ENCODE measurements at places on chromosomes 2 and 18. TPM values are rescaled to one million over a fixed set of nuclear protein-coding genes. Genes with fewer than 3 reads are reported as not detected.
A peak's percentile ranks its signal among the peaks of the same experiment; 100 is the strongest.

The LRP2 gene
- total RNA-seq, result 85.4 TPM

The FHOD3 gene
- 21.5 TPM for total RNA-seq

GRCh38 chr2:202455114-202455513 is 79.0 kb downstream of the BMPR2 start:
- no peak for DNase-seq
- H3K4me1 ChIP-seq, result no peaks in the 10 kb centered on the region
- H3K36me3 ChIP-seq, result no peaks in the 10 kb centered on the region
- H3K27me3 ChIP-seq, result no peaks in the 10 kb centered on the region

GRCh38 chr2:73068147-73068546 is 3.4 kb downstream of the SFXN5 start:
- no peak for DNase-seq
- no peak overlapping the region for H3K27ac ChIP-seq
- H3K27me3 ChIP-seq, result no peaks in the 10 kb centered on the region
- peaks cover 11% of the 10 kb centered on the region for H3K4me1 ChIP-seq
- no peaks in the 10 kb centered on the region for H3K36me3 ChIP-seq

DNA sequence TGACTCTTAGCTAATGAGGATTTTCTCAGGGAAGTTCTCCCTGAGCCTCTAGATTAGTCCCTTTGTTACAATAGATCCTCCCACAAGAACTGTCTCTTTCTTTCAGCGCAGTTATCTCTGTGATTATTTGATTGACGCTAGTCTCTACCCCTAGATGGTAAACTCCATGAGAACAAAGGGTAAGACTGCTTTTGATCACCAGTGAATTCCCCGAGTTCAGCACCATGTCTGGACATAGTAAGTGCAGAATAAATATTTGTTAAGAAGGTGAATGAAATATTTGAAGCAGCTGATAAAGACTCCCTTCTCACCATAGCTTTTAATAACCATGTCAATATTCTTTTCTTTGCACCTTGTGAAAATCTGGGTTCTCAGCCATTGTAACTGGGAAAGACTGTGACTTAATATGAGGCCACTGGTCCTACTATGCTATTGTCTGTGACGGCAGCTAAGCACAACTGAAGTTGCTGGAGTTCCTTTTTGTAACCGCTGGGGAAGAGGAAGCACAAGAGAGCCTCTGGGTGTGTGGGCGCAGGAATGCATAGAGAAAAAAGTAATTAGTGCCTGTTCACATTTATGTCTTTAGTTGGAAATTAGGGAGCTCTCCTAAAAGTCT is 214.7 kb downstream of the TGIF1 start:
- no peaks in the 10 kb centered on the region for H3K36me3 ChIP-seq
- DNase-seq, result no peak
- peaks cover 7% of the 10 kb centered on the region for H3K4me1 ChIP-seq

GRCh38 chr18:26477828-26478466 is 70.4 kb downstream of the KCTD1 start:
- H3K4me1 ChIP-seq, result peaks cover 4% of the 10 kb centered on the region
- no peak overlapping the region for H3K4me3 ChIP-seq
- H3K36me3 ChIP-seq, result peaks cover 12% of the 10 kb centered on the region
- no peak for DNase-seq
- no peaks in the 10 kb centered on the region for H3K27me3 ChIP-seq
- H3K27ac ChIP-seq, result no peak overlapping the region

DNA sequence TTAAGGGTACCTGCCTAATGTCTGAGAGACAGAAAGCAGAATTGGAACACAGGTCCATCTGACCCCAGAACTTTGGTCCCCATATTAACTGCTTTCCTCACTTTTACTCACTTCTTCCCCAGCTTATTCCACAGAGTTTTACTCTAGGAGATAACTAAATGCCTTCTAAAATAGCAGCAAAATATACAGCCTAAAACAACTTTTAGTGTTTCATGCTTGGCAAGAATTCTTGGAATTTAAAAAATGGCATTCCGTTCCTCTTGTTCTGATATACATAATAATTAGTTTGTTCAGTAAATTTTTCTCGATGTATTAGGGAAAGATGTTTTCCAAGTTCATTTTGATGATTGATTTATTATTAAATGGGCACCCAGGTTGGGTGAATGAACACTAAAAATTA is 151.9 kb downstream of the FHOD3 start:
- DNase-seq, result no peak
- H3K27me3 ChIP-seq, result no peaks in the 10 kb centered on the region
- no peak overlapping the region for H3K27ac ChIP-seq
- no peaks in the 10 kb centered on the region for H3K36me3 ChIP-seq

DNA sequence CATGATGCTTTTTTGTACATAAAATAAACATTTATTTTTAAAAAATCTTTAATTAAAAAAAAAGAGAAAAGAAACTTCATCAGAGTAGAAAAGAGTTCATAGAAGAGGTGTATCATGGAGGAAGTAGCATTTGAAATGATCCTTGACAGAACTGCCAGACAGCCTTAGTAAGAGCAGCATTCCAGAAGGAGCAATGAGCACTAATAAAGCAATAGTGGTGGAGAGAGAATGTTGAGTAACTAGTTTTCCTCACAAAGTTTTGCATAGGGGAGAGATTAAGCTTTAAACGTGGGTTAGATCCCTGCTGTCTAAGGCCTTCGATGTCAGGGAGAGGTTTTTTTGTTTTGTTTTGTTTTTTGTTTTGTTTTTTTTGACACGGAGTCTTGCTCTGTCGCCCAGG is 29.8 kb upstream of the METTL21A start:
- no peak overlapping the region for H3K4me3 ChIP-seq
- no peak overlapping the region for H3K27ac ChIP-seq
- no peak for DNase-seq
- no peaks in the 10 kb centered on the region for H3K36me3 ChIP-seq

DNA sequence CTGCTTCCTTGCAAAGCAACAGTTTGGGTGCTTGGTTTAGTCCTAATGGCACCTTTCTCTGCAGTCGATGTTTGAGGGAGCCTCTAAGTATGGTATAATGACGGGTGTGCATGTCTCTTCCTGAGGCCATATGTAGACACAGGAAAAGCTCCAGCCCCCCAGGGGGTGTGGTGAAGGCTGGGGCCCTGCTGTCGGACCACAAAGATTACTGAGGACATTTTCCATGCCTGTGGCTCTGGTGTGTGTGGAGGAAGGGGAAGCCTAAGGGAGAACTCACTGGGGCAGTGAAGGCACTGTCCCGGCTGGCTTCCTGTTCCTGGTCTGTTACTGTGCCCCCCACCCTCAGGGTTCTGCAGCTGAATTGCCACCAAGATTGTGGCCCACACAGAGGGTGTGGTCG is 187.1 kb downstream of the FHOD3 start:
- DNase-seq, result no peak
- no peak overlapping the region for H3K4me3 ChIP-seq
- no peaks in the 10 kb centered on the region for H3K36me3 ChIP-seq
- H3K27me3 ChIP-seq, result no peaks in the 10 kb centered on the region
- H3K4me1 ChIP-seq, result no peaks in the 10 kb centered on the region

GRCh38 chr2:98615481-98615880 is 7.1 kb downstream of the UNC50 start:
- H3K4me3 ChIP-seq, result no peak overlapping the region
- no peak for DNase-seq
- H3K27me3 ChIP-seq, result no peaks in the 10 kb centered on the region
- no peak overlapping the region for H3K27ac ChIP-seq
- peaks cover 12% of the 10 kb centered on the region for H3K36me3 ChIP-seq

- no peak overlapping the region for H3K27ac ChIP-seq
- no peaks in the 10 kb centered on the region for H3K27me3 ChIP-seq
- no peak for DNase-seq
- no peak overlapping the region for H3K4me3 ChIP-seq
- H3K36me3 ChIP-seq, result no peaks in the 10 kb centered on the region
These were observed 328.8 kb downstream of the ARL6IP6 start for GRCh38 chr2:153047220-153047619.

DNA sequence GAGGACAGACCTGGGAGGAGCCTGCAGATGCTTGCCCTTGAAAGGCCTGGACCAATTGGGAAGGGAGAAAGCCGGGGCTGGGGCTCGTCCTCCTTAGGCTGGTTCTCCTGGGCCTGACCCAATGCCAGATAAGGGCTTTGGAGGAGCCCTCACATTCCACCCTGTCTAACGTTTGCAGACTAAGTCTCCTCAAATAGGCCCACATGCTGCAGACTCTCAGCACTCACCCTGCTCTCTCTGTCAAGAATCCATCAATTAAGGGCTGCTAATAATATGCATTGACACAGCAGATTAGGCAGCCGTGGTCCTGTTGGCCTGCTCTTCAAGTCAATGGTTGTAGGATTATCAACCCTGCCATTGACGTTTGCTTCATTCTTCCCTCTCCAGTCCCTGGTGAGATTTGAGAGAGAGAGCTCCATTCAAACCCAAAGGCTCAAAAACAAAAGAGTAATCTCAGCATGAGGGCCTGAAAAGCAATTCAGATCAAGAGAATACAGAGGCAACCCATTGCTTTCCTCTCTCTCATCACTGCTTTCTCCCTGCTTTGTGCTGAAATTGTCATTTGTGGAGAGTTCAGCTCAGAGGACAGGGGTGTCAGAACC is 167.6 kb downstream of the INSIG2 start:
- H3K36me3 ChIP-seq, result no peaks in the 10 kb centered on the region
- H3K4me1 ChIP-seq, result no peaks in the 10 kb centered on the region
- no peak overlapping the region for H3K27ac ChIP-seq
- no peak overlapping the region for H3K4me3 ChIP-seq
- H3K27me3 ChIP-seq, result no peaks in the 10 kb centered on the region

GRCh38 chr18:74271635-74272034 is 20.1 kb downstream of the CYB5A start:
- no peaks in the 10 kb centered on the region for H3K27me3 ChIP-seq
- H3K27ac ChIP-seq, result no peak overlapping the region
- DNase-seq, result no peak
- no peaks in the 10 kb centered on the region for H3K36me3 ChIP-seq
- peaks cover 57% of the 10 kb centered on the region for H3K4me1 ChIP-seq

DNA sequence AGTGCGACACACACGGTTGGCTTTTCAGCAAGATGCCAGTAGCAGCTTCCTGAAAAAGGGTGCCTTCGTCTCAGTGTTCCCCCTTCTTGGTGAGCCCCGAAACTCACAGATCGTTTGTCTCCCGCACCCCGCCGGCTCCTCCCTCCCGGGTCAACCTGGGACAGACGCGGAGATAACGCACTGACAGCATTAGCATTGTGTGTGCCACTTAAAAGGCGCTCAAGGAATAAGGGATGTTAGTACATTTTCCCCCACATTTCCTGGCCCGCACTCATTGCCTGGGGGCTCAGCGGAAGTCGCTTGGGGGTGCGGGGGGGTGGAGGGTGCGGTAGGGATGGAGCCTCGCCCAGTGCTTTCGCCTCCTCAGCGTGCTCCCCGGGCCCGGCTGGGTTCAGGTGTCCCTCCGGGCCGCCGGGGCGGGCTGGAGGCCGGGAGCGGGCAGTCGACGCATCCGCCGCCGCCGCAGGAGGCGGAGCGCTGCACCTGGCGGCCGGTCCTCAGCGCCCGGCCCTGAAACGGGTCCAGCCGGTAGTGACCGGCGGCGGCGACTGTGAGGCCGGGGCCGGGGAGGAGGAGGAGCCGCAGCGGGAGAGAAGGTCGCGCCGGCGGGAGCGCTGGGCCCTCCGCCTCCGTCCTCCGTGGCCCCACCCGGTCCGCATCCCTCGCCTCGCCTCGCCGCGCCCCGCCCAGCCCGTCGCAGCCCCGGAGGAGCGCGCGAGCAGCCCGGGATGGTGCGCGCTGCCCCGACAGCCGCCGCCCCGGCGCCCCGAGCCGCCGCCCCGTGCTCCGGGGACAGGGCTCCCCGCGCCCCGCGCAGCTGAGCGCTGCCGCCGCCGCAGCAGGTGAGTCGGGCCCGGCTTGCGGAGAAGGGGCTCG is at the start of gene MFSD6:
TSS of gene MFSD6 (plus strand) at position 694 of the 876 bp plus-strand sequence. CDS start 27,675 bp downstream, outside the sequence.
- H3K27ac ChIP-seq, result peak within 1 kb of the TSS; percentile 43
- H3K4me1 ChIP-seq, result no peaks in the 10 kb centered on the region

GRCh38 chr2:47357483-47357882 is 45.5 kb upstream of the MSH2 start:
- peak overlapping the region; percentile 66 for H3K27ac ChIP-seq
- no peaks in the 10 kb centered on the region for H3K4me1 ChIP-seq

DNA sequence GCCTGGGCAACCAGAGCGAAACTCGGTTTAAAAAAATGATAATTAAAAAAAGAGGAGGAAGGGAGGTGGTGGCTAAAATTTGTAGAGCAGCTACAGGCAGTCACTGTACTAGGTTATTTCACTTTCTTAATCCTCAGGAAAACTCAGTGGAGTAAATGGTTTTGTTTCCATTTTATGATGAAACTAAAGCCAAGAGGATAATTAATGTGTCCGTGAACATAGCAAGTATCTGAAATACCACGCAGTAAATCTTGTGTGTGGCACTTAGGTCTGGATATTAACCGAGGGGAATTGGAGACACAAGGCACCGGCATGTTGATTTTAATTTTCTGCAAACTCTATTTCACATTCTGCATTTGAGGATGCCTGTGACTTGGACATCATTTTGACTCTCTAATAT is 14.5 kb downstream of the SH3BP4 start:
- no peak for DNase-seq
- H3K4me1 ChIP-seq, result peaks cover 2% of the 10 kb centered on the region
- no peak overlapping the region for H3K27ac ChIP-seq
- H3K36me3 ChIP-seq, result peaks cover 3% of the 10 kb centered on the region
- H3K4me3 ChIP-seq, result no peak overlapping the region

Measured in kidney (tissue), 22 donors.